Stromal cell of bone marrow (primary cell): ENCODE measurements at places on chromosomes 2 and 18.

DNA sequence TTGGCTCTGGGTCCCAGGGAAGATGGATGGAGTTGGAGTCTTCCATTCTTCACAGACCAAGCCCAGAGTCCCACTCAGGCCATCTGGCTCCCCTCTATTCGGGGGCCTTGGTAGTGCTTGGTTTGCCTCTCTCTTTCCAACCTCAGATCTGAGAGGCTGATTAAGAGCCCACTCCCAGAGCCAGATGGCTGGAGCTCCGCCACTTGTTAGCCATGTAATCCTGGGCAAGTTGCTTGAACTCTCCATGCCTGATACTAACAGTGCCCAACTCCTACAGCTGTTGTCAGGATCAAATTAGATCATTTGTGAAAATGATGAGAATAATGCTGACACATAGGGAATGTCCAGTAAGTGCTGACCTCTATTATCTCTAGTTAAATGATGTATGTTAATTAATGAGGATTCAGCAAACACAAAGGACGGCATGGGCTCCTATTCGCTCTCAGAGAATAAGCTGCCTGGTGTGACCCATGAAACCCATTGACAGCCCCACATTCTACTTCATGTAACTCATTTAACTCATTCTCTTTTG lies 46.6 kb upstream of the SLC14A1 start:
- no peak for DNase-seq

- DNase-seq = no peak
These were observed 499.0 kb downstream of the CPS1 start for GRCh38 chr2:211055438-211055837.

DNA sequence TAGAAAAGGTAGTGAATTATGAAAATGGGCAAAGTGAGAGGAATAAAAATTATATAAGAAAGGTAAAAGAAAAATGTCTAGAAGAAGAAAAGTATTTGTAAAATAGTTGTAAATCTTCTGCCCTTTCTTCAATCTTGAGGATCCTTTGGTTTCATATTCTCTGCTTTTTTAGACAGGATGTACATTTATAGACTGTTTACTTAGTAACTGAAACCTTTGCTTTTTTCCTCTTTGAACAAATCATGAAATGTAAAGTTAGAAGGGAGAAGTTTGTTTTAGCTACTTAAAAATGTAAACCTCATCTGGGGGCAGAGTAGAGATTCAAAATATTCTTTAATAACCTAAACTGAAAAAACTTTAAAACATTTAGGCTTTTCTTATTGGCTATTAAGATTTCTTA lies 150.4 kb upstream of the ITGA4 start:
- DNase-seq = no peak

- DNase-seq = no peak
These were observed 22.3 kb downstream of the COX7A2L start for GRCh38 chr2:42338567-42339190.

- no peak for DNase-seq
These were observed 16.8 kb downstream of the TPGS2 start for GRCh38 chr18:36811955-36812354.

- DNase-seq = no peak
These were observed 767.0 kb downstream of the SLC4A3 start for GRCh38 chr2:220394433-220394832.

DNA sequence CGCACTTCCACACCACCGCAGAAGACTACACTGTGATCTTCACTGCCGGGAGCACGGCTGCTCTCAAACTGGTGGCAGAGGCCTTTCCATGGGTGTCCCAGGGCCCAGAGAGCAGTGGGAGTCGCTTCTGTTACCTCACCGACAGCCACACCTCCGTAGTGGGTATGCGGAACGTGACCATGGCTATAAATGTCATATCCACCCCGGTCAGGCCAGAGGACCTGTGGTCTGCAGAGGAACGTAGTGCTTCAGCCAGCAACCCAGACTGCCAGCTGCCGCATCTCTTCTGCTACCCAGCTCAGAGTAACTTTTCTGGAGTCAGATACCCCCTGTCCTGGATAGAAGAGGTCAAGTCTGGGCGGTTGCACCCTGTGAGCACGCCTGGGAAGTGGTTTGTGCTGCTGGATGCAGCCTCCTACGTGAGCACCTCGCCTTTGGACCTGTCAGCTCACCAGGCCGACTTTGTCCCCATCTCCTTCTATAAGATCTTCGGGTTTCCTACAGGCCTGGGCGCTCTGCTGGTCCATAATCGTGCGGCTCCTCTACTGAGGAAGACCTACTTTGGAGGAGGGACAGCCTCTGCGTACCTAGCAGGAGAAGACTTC lies 12.5 kb downstream of the MOCOS start:
- DNase-seq = no peak

GRCh38 chr2:23767876-23768621 lies 158.9 kb downstream of the ATAD2B start:
- DNase-seq = peak; percentile 13

GRCh38 chr2:83582589-83582988 lies 876.5 kb downstream of the SUCLG1 start:
- DNase-seq = no peak

GRCh38 chr2:27849558-27850205 lies 40.5 kb downstream of the RBKS start:
- peak; percentile 55 for DNase-seq

DNA sequence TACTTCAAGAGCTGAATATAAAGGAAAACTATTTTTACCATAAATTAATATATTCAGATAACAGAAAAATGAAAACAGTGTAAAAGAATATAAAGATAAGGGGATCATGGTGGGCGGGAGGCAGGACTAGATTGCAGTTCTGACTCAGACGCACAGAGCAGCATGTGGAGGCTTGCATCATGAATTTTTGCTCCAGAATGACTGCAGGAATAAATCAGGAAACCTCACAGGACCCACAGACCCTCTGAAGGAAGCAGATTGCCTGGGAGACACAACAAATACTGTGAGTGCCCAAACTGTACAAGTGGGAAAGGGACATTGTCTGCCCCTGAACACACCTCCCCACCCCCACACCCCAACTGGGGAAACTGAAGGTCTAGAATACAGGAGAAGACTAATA lies 19.2 kb upstream of the SIGLEC15 start:
- no peak for DNase-seq

DNA sequence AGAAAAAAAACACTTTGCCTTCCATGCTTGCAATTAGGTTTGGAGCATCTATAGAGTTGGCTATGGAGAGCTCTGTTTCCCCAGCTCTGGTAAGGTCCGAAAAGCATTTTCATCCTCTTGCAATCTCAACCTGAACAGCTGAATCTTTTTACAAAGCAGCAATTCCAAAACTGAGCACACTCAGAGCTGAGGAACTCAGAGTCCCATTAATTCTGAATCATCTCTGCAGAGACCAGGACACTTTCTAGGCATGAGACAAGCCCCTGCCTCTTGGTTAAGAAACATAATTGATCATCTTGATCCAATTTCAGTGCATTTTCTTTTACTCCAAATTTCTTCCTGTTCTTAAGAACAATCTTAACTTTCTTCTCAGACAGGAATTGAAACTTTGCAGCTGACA lies 4.2 kb downstream of the CNGA3 start:
- no peak for DNase-seq

DNA sequence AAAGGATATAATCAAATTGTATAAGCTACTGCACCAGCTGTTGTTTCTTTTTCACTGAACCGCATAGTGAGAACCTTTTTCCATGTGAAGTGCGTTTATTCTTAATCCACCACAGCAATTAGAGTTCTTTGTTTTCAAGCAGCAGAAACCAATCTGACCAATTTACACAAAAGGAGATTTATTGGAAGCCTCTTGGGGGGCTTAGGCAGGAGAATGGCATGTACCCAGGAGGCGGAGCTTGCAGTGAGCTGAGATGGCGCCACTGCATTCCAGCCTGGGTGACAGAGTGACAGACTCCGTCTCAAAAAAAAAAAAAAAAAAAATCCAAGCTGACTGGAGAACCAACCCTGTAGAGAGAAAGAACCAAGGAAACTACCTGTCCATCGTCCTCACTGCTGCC lies 10.0 kb downstream of the ADNP2 start:
- no peak for DNase-seq

GRCh38 chr2:142721015-142721414 lies 156.4 kb upstream of the KYNU start:
- no peak for DNase-seq

DNA sequence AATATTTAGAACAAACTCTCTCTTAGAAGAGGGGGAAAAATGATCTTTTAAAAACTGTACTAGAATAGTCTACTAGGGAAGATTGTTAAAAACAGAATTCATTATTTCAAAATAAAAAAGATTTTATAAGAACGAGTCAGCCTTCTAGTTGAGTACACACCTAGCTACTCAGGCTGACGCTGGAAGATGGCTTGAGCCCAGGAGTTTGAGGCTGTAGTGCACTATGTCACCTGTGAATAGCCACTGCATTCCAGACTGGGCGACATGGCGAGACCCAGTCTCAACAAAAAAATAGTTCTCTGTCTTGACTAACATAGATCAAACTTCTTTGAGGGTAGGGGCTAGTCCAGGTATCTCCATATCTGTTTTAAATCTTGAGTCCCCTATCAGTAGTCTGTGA lies 33.9 kb downstream of the ERLEC1 start:
- DNase-seq = no peak

GRCh38 chr2:72716601-72717000 lies 109.2 kb downstream of the EXOC6B start:
- DNase-seq = no peak

- DNase-seq = no peak
These were observed 55.6 kb downstream of the ACAA2 start for GRCh38 chr18:49757513-49758262.

DNA sequence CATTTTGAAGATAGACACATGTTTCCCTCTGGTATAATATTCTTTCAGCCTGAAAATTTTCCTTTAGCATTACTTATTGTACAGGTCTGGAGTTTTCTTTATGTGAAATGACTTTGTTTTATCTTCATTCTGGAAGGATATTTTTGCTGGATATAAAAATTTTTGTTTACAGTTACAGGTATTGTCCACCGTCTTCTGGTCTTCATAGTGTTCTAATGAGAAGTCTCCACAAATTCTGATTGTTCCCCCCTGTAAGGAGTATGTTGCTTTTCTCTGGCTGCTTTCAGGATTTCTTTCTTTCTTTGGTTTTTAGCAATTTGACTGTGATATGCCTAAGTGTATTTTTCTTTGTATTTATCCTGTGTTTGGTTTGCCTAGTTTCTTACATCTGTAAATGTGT lies 15.0 kb downstream of the UBXN4 start:
- DNase-seq = no peak

DNA sequence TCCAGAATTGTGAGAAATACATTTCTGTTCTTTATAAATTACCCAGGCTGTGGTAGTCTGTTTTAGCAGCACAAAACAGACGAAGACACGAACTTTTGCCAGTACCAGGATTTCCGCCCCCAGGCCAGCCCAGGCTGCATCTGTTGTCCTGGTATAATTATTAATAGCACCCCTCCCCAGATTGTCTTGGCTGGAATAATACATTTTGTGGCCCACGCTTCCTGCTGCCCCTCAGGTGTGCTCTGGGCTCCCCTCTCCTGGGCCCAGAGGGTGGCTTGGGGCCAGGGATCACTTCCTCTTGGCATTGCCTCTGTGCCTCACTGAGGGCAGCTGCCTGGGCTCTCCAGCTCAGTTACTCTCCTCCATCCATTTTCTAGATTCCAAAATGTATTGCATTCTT lies 102.1 kb upstream of the HS6ST1 start:
- no peak for DNase-seq

- no peak for DNase-seq
These were observed 234.7 kb downstream of the TMX3 start for GRCh38 chr18:68480196-68480595.

DNA sequence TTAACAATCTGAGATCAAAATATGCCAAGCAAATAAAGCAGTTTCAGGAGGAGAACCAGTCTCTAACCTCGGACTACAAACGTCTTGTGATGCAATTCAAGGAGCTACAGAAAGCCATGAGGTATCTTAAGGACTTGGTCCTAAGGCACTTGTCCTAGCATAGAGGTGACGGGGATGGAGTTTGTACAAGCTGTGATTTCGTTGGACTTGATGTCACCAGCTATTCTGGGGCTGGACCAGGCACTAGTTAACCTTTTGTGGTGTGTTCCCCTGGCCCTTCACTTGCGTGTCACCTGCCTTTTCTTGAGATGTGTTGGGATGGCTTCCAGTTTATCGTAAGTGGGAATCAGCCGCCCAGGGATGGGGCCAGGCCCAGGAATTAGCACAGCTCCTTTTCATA lies 33.7 kb downstream of the OTOF start:
- DNase-seq = no peak

DNA sequence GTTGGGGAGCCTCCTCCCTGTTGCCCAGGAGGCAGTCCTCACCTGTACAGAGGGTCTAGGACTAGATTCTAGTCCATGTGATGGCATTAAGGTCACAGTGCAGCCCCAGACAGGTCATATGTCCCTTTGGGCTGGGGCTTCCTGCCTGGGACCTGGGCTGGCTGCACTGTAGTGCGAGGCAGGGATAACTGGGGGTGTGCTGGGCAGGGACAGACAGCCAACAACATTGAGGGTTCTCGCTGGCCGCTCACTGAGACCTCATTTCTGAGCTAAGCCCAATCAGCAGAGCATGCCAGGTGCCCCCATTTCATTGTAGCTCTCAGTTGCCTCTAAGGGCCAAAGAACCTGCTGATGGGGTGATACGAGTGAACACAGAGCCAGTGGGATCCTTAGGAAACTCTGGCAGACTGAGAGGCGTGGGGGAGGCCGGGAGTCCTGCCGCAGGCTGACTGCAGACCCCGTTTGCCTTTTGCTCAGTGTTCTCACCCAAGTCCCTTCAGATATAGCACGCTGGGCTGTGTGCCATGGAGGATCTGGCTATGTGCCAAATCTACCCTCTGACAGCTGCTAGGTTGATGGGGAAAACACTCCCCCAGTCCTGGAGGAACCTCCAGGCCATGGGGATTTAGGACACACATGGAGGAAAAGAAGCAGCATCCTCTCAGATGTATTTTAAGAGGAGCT lies 51.9 kb downstream of the DYSF start:
- no peak for DNase-seq

- DNase-seq = no peak
These were observed 73.6 kb downstream of the LYPD6B start for GRCh38 chr2:149112068-149112467.

- no peak for DNase-seq
These were observed 47.4 kb downstream of the VWA3B start for GRCh38 chr2:98134172-98135005.

GRCh38 chr2:224263571-224264043 lies 138.3 kb downstream of the FAM124B start:
- DNase-seq = peak; percentile 36

GRCh38 chr18:10705786-10706185 lies 180.0 kb downstream of the NAPG start:
- no peak for DNase-seq

- DNase-seq = no peak
These were observed 895.1 kb upstream of the CELF4 start for GRCh38 chr18:38460657-38461056.

- peak; percentile 18 for DNase-seq
These were observed at the start of gene UNC80 for GRCh38 chr2:209771474-209772289. TSS of gene UNC80 (plus strand) at chr2:209771832. CDS start at chr2:209772073, 241 bp downstream.

- DNase-seq = peak; percentile 33
These were observed 92.6 kb downstream of the VAPA start for GRCh38 chr18:10006311-10006893.

DNA sequence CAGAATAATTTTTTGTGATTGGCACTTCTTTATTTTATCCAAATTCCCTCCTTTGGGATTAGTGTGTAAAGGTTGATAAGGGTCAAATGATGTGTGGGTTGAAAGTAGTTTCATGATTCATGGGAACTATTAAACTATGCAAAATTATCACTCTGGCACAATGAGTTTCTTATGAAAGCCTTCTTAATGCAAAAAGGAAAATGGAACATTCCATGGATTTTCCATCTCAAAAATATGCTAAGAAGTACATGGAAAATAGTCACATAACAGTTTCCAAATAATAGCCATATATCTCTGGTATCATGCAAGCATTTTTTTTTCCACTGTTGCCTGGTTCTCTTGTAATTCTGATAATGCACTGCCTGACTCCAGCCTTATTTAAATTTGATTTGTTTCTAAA lies 639.7 kb downstream of the NR4A2 start:
- DNase-seq = no peak
